Aorta (tissue), 5 donors: ENCODE measurements at places on chromosomes 3 and 15. TPM values are rescaled to one million over a fixed set of nuclear protein-coding genes. Genes with fewer than 3 reads are reported as not detected.
A peak's percentile ranks its signal among the peaks of the same experiment; 100 is the strongest.

DNA sequence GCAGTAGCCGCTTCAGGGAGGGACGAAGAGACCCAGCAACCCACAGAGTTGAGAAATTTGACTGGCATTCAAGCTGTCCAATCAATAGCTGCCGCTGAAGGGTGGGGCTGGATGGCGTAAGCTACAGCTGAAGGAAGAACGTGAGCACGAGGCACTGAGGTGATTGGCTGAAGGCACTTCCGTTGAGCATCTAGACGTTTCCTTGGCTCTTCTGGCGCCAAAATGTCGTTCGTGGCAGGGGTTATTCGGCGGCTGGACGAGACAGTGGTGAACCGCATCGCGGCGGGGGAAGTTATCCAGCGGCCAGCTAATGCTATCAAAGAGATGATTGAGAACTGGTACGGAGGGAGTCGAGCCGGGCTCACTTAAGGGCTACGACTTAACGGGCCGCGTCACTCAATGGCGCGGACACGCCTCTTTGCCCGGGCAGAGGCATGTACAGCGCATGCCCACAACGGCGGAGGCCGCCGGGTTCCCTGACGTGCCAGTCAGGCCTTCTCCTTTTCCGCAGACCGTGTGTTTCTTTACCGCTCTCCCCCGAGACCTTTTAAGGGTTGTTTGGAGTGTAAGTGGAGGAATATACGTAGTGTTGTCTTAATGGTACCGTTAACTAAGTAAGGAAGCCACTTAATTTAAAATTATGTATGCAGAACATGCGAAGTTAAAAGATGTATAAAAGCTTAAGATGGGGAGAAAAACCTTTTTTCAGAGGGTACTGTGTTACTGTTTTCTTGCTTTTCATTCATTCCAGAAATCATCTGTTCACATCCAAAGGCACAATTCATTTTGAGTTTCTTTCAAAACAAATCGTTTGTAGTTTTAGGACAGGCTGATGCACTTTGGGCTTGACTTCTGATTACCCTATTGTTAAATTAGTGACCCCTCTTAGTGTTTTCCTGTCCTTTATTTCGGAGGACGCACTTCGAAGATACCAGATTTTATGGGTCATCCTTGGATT, at the start of gene MLH1:
MLH1 (plus strand) TSS at position 193 of the 958 bp plus-strand sequence; CDS start at position 223, 30 bp downstream.
- DNase-seq, result peak; percentile 98

DNA sequence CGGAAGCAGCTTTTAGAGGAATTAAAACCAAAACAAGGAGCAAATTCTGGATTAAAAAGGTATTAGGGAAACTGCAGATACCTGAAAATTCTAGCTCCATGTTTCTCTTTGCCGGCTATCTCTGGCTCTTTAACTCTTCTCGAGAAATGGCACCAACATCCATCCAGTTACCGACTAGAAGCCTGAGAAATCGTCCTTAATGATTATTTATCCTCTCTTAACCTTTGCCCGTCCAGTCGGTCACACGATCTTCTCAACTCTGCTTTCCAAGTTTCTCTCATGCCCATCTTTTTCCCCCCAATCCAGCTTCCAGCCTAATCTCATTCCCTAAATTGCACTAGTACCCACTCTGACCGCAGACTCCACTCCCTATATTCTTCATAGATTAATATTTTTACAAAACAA, 596 bp upstream of the SGO1 start:
- DNase-seq, result no peak

DNA sequence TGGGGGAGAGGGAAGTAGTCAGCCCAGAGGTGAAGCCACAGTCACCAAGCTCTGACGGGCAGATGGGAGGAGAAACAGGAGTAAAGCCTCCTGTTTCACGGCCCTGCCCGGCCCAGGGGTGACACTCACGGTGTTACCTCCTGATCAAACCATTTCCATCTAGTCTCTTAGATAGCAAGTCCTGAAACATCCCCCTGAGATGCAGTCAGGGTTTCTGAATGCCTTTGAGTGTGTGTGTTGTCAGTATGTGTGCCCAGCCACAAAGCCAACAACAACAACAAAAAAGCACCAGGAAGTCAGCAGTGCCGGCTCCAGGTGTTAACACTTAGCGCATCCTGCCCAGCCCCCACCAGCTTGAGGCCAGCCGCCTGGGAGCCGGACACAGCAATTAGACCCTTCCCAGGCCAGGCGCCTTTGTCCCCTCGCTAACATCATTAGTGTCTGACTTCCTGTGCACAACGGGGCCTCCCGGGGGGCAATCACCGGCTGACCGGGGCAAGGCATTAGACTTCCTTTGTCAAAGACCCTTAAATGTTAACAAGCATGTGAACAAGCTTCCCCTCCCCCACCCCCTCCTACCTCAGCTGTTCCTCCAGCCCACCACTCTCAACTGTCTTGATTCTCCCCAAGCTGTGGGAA, 34.5 kb downstream of the IL17RD start:
- DNase-seq, result no peak

- no peak for DNase-seq
Observed at GRCh38 chr3:35393901-35394799, 245.2 kb upstream of the ARPP21 start.

DNA sequence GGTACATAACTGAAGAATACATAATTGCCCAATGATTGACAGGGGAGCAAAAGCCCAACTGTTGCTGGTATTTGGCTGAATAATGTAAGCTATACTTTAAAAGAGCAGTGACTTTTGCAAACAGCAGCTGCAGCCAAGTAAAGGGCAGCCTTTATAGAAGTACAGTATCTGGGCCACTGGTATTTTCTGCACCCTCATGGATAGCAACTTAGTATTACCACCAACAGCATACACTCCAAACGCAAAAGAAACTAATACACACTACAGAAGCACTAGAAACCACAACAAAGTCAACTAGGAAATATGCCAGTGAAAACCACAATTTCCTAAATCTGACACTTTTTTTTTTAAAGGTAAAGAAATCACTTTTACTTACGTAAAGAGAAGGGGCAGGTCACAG, 206.1 kb downstream of the TIGIT start:
- DNase-seq, result no peak

The ARGFX gene
- not detected for total RNA-seq
